ENCODE measurements at places on chromosomes 6 and 20.
A peak's percentile ranks its signal among the peaks of the same experiment; 100 is the strongest.

- no peak for DNase-seq
These were observed 14.3 kb upstream of the NCOA3 start for GRCh38 chr20:47487175-47487917.

DNA sequence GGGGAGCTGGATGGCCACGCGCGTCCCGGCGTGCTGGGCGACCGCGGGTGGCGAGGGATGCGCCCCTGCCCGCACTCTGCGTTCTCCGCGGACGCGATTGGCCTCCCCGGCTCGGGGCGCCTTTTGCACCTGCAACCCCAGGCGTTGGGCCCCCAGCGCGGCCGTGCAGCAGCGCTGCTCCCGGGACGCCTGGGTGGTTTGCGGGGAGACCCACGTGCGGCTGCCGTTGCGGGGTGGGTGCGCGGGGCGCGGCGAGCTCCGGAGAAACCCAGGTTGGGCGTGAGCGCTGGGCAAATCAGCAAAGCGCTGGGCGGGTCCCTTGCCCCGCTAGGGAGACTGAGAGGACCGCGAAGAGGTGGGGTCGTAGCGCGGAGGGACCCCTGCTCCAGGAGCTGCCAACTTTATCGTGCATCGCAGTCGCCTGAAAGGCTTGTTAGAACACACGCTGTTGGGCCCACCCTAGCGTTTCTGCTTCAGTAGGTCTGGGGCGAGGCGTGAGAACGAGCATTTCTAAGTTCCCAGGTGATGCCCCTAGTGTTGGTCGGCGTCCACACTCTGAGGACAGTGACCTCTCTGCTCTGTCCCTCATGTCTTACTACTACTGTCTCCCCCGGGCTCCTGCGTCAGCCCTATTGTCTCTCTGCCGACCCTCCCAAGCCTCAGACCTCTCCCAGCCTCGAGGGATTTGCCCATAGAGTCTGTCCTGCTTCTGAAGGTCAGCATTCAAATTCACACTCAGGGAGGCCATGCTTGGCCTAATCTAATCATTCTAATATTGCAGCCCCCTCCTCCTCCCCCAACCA, 538 bp upstream of the ZFP64 start:
- peak; percentile 77 for DNase-seq

- no peak for DNase-seq
These were observed 13.0 kb downstream of the C6orf163 start for GRCh38 chr6:87357479-87358196.

DNA sequence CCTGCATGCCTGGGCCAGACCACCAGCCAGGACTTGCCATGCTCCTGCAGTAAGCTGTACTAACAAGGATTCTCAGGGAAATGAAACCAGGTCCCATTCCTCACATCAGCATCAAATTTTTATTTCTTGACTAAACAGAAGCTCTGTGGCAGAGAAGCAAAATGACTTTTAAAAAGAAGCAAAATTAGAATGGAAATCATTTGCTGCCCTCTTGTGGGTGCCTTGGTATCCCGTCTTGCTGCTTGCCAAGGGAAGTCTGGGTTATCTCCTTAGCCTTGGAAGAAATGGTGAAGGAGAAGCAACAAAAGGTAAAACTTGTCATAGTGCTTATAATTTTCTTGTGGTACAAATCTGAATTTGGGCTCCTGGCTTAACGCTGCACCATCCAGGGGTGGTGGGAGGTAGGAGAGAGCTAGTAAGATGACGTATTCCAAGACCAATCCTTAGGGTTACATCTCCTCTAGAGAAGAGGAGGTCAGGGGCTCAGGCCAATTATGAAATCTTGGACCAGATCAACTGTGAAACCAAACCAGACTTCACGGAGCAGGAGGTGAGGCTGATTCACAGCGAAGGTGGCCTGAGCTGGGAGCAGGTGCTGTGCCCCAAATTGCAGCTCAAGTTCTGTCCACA, 107.5 kb downstream of the FAXC start:
- peak; percentile 51 for DNase-seq

DNA sequence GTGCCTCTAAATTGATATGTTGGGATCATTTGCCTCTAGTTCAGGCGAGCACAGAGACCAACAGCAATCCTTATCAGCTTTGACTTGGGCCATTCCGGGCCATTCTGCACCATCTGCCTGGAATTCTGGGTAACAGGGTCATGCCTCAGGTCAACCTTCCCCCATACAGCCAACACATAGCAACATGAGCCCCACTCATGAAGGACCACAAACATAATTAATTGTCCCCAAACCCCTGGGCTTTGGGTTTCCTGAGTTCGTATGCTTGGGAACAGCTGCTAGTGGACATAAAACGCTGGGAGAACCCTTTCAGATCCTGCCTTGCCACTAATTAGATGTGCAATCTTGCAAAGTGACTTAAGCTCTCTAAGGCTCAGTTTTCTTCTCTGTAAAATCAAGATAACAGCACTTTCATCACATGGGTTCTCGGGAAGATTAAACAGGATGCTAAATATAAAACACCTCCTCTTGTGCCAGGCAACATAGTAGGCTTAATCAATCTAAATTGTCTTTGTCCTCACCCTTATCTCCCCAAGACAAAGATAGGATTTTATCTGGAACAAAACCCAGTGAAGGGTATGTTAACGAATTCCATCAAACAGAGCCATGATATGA, 426.5 kb downstream of the CD83 start:
- DNase-seq: no peak

DNA sequence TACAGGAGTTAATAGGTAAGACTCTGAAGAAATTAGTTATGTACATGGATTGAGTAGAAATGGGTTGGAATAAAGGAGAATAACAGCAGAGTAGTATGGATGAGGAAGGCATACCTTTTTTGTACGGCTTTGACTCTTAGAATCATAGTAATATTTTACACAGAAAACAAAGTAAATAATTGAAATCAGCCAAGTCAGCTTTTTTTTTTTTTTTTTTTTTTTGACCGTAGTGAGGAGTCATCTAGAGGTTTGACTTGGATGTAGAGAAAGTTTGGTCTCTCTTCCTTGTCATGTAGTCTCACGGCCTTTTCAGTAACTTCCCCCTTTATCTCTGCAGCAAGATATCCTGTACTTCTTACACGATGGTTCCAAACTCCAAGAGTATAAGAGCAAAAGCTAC, 158.9 kb downstream of the FLRT3 start:
- DNase-seq: no peak

DNA sequence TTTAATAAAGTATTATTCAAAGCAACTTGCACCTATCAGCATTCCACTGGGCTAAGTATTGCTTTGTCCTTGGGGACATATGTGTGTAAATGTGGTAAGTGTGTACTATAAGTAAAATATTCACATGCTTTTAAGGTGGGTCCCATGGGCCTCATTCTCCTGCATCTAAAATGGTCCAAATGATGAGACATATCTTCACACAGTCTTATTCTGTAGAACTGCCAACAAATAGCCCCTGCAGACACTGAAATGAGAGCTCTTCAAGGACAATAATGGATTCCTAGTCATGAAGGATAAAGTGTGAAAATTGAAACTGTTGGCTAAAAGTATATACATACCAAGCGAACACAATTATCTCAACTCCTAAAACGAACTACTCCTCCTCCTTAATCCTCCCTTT, 81.8 kb downstream of the SMLR1 start:
- no peak for DNase-seq

DNA sequence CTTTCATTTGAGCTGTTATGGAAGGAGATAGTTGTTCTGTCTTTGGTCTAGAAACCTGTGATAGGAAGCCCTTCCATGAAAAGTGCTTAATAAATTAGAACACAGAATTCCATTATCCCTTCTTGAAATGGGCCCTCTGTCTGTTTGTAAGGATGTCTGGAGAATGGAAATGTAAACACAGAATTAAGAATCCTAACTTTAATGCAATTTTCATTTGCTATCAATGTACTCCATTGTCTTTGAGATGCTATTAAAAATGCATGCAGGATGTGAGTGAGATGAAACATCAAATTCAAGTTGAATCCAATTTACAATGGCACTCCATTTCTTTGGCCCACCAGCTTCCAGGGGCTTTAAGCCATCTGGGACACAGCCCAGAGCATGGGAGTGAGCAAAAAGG, 13.9 kb upstream of the AARS2 start:
- no peak for DNase-seq

GRCh38 chr6:118280210-118280609, 267.9 kb upstream of the PLN start:
- no peak for DNase-seq

DNA sequence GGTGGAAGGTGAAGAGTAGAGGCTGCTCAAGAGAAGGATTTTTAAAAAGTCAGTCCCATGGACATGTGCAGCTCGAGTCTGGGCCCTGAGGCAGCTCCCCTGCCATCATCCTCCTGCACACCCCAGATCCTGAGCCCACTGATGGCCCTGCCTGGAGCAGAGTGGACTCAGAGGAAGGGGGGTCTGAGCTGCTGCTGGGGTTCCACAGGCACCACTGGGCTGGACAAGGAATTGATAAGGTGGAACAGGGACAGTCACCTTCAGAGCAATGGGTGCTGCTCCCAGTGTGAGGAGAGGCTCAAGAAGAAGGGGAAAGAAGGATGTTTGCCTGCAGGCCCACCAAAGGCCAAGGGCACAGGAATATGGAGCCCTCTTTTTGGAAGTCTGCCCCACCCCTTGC, 6.2 kb downstream of the ULBP2 start:
- DNase-seq: no peak

DNA sequence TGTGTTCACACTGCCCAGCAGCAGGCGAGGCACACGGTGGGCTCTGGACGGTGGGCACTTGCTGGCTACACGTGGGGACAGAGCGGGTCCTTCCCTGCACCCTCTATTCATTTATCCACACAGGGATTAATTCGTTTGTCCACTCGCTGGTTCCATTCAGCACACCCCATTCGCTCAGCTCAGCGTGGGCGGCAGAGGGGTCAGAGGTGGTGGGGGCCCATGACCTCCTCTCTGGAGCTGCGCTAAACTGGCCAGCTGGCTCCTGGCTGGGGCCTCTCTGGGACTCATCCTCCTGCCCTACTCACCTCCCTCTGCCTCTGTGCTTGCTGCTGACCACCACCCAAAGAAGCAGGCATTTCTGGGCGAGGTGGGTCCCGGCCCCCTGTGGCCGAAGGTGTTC, 21.4 kb upstream of the RBBP8NL start:
- no peak for DNase-seq

GRCh38 chr6:161829291-161829729, 555.4 kb upstream of the AGPAT4 start:
- no peak for DNase-seq

DNA sequence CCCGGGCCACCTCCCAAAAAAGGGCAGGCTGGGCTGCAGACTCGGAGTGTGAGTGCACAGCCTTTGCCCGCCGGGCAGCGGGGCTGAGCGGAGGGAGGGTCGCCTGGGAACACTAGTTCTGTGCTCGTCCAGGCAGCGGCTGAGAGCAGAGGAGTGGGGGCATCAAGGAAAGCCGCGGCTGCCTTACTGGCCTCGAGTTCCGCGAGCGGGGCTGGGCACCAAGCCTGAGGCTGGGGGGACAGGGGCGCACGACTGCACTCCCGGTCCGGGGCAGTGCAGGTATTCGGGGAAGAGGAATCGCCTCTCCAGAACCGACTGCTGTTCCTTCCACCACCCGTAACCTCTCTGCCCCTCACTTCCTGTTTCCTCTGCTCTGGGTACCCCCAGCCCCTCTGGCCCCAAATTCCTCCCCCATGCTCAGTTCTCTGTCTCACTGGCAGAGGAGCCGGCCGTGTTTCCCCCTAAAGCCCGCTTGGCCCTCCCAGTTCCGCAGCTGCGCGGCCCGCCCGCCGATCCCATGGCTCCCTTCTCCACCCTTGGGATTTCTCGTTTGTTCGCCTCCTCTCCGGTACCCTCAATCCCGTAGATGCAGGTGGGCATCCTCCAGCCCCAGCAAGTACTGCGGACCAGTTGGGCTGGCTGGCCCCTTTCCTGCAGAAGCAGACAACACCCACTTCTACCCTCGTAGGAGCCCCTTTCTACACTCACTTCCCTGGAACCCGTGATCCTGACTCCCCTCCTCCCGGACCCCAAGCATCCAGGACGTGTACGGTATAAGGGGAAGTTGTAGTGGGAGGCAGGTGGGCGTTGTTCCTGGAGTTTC, 5.1 kb downstream of the RING1 start:
- no peak for DNase-seq

GRCh38 chr6:143400258-143401067, 50.0 kb downstream of the ADAT2 start:
- DNase-seq: peak; percentile 39

DNA sequence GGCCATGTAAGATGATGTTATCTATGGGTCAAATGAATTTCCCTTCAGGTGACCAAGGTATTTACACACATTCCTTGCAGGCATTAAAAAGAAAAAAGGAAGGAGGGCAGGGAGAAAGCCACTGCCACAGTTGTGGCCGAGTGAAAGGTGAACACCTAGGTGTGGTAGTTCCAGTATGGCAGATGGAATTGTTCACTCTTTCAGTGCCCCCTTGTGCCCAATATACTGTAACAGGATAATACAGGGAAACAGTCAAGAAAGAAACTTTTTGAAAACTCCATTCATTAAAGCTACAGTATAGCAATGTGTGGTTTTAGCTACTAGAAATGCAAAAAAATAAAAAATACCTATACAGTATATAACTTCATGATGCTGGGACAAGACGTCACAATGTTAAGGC, 52.1 kb downstream of the BMP2 start:
- no peak for DNase-seq

- no peak for DNase-seq
These were observed 27.9 kb upstream of the NT5E start for GRCh38 chr6:85421972-85422371.

- no peak for DNase-seq
These were observed 20.7 kb downstream of the METTL24 start for GRCh38 chr6:110337486-110337885.

DNA sequence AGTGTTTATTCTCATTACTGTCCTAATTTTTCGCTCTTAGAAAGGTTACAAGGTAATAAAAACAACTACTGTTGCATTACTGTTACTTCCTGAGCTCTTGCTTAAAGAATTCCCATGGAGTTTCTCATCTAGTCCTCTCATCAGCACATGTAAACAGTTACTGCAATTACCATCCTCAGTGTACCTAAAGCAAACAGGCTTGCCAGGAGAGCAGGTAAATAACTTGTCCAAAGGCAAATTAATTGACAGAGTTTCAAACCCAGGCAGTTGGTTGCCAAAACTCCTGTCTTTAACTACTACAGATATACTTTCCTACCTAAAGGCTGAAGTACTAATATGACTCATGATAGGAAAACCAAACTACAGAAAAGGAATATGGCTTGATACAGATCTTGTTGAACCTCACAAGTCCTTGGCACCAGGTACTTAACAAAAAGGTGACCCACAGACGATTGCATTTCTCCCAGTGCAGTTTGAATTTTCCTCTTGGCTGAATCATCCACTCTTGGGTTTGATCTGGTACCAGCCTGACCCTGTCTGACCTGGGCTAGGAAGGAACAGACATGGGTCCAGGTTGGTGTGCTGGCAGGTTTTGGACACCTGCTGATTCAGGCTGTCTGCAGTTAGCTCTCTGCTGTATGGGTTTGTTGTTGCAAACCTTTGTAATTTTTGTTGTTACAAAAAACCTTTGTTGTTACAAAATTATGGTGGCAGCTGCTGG, 153.0 kb downstream of the CFAP61 start:
- no peak for DNase-seq

GRCh38 chr6:128397996-128398395, 122.4 kb downstream of the PTPRK start:
- no peak for DNase-seq

DNA sequence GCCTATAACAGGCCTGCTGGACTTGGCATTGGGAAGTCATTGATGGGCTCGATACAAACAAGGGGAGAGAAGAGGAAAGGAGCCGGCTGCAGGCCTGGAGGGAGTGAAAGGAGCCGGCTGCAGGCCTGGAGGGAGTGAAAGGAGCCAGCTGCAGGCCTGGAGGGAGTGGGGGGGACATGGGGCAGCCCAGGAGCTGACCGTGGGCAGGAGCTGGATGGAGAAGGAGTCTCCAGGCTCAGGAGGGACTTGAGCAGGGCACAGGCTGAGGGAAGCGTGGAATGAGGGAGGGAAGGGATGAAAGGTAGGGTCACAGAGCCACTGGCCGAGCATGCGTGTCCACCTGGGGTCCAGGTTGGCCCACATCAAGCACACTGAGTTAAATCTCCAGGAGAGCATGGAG, 32.0 kb downstream of the RPP40 start:
- no peak for DNase-seq
